Tibial nerve (tissue), 4 donors: ENCODE measurements at places on chromosomes 2 and 18.

DNA sequence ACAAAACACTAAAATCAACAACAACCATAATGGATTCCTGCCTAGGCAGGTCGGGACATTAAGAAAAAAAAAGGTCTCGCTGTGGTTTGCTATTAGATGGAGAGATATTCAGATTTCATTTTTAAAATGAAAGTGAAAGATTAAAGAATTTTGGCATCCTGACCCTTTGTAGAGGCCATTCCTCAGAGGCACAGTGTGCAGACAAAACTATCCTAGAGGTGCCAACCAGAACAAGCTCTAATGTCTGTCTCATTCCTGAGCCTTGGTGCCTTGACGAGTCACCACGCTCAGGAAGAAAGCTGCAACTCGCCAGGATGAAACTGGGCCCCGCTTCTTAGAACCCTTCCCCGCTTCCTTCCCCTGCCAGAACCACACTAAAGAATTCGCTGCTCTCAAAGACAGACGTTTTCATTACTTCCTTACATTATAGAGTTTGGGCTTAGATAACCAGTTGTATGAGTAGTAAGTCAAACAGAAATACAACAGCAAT lies 156.0 kb downstream of the TGIF1 start:
- H3K27ac ChIP-seq, result peak overlapping the region; percentile 85
- no peak for DNase-seq
- H3K4me3 ChIP-seq, result peak overlapping the region; percentile 45
- no peaks in the 10 kb centered on the region for H3K27me3 ChIP-seq
- H3K4me1 ChIP-seq, result peaks cover 13% of the 10 kb centered on the region
- no peaks in the 10 kb centered on the region for H3K36me3 ChIP-seq

GRCh38 chr2:10006236-10007161 lies 36.9 kb upstream of the KLF11 start:
- H3K4me1 ChIP-seq, result peaks cover 43% of the 10 kb centered on the region
- H3K27me3 ChIP-seq, result no peaks in the 10 kb centered on the region
- no peak overlapping the region for H3K4me3 ChIP-seq
- no peak for DNase-seq
- H3K36me3 ChIP-seq, result no peaks in the 10 kb centered on the region

DNA sequence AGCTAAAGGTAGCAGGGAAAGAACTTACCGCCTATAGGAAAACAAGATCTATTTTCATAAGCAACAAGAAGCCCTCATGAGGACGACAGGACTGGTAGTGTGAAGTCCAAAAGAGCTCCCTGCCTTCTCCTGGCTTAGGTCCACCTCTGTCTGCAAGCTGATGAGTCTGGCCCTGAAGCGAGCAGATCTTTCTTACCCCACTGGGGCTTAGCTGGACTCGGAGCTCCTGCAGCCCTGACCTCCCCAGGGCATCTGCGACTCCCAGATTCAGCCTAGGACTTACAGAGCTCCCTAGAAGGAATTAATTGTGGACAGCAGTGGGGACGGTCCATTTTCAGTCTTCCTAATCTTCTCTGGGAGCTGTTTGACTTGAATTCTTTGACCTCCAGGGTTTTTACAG lies 53.7 kb downstream of the MCFD2 start:
- no peaks in the 10 kb centered on the region for H3K36me3 ChIP-seq
- DNase-seq, result no peak
- no peaks in the 10 kb centered on the region for H3K27me3 ChIP-seq
- H3K4me3 ChIP-seq, result no peak overlapping the region

DNA sequence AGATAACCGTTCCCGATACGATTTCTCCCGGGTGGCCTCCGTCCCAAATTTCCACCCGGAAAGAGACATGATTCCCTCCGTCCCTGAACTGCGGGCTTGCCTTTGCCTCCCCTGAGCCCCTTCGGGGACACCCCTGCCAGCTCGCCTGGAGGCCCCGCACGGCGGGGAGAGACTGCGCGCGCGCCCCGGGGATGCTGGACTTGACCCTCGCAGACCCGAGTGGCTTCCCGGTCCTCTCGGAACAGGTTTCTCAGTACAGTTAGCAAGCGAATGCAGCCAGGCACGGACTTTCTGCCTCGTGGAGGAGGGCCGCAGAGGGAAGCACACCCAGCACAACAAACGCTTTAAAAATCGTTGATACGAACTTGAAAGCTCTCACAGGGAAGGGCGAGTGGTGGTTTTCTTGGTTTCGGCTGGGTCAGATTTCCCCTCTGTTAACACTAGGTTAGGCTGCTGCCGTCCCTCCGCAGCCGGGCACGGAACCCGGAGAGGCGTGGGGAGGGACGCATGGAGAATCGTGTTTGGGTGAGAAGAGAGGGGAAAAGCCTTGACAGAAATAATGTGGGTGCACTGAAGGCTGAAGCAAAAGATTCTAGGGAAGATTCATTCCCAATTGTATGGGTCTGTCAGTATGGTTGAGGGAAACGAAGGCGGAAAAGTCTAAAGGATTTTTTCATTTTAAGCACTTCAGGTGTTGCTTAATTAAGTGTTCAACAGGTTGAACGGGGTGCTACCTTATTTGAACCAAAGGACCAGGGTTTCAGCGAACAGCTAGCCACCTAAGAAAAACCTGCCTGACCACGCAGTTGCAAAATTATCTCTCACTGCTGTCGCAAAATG lies 916 bp downstream of the TNFRSF11A start:
- peak overlapping the region; percentile 57 for H3K4me3 ChIP-seq
- H3K4me1 ChIP-seq, result peaks cover 7% of the 10 kb centered on the region
- peaks cover 2% of the 10 kb centered on the region for H3K27me3 ChIP-seq
- H3K36me3 ChIP-seq, result no peaks in the 10 kb centered on the region

GRCh38 chr2:24382363-24383073 lies 22.2 kb upstream of the ITSN2 start:
- H3K27ac ChIP-seq, result no peak overlapping the region
- no peak overlapping the region for H3K4me3 ChIP-seq
- no peaks in the 10 kb centered on the region for H3K36me3 ChIP-seq
- no peaks in the 10 kb centered on the region for H3K27me3 ChIP-seq
- no peaks in the 10 kb centered on the region for H3K4me1 ChIP-seq
